Left renal pelvis (tissue), 4 donors: ENCODE measurements at places on chromosomes 13 and 19. TPM values are rescaled to one million over a fixed set of nuclear protein-coding genes. Genes with fewer than 3 reads are reported as not detected.

- DNase-seq, result no peak
These were observed 8.6 kb downstream of the ZBTB7A start for GRCh38 chr19:4057931-4058692.

- DNase-seq, result no peak
These were observed 6.5 kb downstream of the SYCE2 start for GRCh38 chr19:12912571-12912970.

DNA sequence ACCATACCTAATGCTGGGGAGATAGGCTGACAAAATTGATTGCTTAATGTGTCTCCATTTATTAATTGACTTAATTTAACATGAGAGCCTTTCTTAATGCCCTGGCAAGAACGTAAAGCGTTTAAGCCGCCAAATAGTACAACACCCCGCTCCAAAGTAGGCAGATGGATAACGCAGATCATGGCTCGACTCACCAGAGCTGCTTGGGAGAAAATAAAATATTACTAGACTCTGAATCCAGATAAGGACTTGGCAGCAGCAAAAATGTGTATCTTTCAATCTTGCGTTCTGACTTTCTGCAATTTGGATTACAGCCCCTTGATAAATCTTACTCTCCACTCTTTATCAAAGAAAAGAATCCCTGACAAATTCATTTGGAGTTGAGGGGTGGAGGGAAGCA lies 403 bp upstream of the SIAH3 start:
- no peak for DNase-seq

AP2S1 gene
- polyA plus RNA-seq, result 104 TPM
